ENCODE measurements at places on chromosomes 1 and 21.
A peak's percentile ranks its signal among the peaks of the same experiment; 100 is the strongest.

DNA sequence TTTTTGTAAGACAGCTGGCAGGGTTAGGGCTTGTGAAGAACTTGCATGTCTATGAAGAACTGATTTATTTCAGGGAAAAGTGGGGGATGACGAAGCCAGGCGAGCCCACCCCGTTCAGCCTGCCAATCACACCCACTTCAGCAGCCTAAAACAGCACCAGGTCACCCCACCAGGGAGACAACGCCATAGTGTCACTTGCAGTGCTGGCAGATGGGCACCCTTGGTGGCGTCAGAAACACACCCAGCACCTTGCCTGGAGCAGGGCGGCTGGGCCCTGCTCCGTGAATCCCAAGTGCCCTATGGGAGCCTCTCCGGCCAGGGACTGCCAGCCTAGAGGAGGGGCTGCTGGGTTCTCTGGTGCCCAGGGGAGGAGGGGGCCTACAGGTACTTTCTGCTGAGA, 5.0 kb upstream of the NADK start:
- no peak for DNase-seq

GRCh38 chr1:1788646-1789431, 10.6 kb upstream of the NADK start:
- no peak for DNase-seq

DNA sequence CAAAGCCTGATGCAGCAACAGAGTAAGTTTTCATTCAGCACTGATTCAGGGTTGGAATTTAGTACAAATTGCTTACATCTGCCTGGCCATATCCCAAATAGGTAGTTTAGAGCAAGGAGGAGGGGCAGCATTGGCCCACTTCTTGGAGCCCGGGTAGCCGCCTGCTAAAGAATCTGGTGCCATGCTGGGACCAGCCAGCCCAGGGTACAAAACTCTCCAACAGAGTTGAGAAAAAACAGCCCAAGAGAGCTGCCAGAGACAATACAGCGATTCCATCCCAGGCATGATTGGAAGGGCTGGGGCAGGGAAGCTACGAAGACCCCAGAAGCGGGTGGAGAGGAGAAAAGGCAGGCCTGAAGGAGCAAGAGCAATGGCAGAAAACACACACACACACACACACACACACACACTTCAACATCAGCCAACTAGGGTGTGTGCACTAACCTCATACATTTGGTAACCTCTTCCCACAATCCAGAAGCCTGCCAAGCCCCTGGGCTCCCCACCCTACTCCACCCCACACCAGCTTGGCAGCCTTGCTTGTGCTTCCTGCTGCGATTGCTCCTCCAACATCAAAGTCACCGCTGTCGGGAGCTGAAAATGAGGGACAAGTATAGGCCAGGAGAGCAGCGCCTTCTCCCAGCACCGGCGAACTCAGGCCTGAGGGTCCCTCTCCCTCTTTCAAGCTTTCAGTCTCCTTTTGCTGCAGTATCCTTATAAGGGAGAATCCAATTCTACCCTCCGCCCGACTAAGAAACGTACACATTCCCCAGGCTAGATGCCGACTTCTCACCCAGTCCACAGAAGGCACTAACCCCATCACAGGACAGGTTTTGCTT, 1.2 kb downstream of the PIK3C2B start:
- peak; percentile 49 for DNase-seq

DNA sequence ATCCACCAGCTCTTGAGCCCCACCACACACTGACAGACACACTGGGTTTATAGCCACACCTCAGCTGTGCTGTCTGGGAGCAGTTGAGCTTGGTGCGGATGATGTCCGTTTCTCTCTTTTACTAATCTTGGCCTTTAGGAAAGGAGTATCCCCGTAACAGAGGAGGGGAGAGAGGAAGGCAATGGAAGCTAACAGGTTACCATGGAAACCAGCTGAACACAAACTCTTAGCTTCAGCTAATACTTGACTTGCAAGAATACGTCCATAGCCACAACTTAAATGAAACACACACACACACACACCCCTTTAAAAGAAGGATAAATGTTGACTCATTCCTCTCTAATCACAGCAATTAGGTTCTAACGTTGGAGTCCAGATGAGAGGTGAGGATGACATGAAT, 28.0 kb upstream of the LRRN2 start:
- no peak for DNase-seq

DNA sequence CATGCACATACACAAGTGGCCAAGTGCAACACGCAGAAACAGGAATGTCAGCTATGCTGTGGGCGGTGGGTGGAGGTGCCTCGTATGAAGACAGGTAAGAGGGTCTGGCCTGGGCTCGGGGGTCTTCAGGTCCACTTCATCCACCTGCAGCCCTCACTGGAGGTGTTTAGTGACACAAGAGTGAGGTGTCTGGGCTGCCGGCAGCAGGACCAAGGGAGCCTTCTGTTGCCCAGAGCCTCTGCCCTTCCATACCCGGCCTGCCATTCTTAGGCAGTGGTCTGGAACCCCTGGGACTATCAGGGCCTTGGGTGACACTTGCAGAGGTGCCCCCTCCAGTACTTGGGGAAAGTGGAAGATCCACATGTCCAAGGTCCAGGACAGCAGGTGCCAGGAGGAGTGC, 21.7 kb upstream of the ACTRT2 start:
- no peak for DNase-seq

GRCh38 chr1:111101854-111102642, 37.8 kb downstream of the DRAM2 start:
- no peak for DNase-seq

DNA sequence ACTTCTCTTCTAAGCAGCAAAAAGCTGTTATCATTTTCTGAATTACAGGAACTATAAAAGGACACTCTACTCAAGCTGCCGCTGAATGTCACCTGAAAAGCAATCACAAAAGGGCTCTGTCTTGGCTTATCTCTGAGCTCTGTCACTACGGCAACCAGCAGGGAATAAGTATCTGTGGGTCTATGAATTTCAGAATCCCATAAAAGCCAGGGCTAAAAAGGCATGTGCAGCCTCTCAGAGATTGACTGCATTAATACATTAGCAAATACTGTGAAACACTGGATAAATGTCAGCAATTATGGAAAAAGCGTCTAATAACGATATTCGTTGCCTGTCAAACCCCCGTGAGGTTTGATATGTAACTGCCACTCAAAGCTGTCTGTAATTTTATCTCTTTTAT, 210.2 kb upstream of the DMRTA2 start:
- DNase-seq: no peak

- DNase-seq: peak; percentile 45
Measured at GRCh38 chr1:21508580-21509350, 458 bp upstream of the ALPL start.

DNA sequence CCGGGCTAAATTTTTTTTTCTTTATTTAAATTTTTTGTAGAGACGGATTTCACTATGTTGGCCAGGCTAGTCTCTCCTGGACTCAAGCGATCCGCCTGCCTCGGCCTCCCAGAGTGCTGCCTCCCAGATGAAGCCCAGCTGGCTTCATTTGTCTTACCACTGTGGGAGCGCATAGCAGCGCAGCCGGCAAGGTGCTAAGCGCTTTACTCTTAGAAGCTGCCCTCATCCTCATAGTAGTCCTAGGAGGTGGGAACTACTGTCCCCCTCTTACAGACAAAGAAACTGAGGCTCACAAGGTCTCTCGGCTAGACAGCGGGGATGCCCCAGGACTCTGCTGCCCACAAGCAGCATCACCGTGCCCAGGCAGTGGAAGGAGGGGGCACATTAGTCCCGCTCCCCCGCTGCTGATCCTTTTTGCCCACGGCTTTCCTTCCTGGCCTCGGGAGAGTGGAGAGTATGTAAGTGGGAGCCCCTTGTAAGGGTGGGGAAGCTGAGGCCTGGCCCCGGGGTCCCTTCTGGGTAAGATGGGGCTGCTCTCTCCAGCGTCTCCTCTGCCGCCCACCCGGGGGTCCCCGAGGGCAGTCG, 726 bp downstream of the TMEM54 start:
- no peak for DNase-seq

- no peak for DNase-seq
Measured at GRCh38 chr1:234854645-234855039, 244.7 kb upstream of the IRF2BP2 start.

- DNase-seq: no peak
Measured at GRCh38 chr1:46285730-46286477, 17.5 kb downstream of the LRRC41 start.

- peak; percentile 61 for DNase-seq
Measured at GRCh38 chr21:15014221-15014620, 50.6 kb downstream of the NRIP1 start.

DNA sequence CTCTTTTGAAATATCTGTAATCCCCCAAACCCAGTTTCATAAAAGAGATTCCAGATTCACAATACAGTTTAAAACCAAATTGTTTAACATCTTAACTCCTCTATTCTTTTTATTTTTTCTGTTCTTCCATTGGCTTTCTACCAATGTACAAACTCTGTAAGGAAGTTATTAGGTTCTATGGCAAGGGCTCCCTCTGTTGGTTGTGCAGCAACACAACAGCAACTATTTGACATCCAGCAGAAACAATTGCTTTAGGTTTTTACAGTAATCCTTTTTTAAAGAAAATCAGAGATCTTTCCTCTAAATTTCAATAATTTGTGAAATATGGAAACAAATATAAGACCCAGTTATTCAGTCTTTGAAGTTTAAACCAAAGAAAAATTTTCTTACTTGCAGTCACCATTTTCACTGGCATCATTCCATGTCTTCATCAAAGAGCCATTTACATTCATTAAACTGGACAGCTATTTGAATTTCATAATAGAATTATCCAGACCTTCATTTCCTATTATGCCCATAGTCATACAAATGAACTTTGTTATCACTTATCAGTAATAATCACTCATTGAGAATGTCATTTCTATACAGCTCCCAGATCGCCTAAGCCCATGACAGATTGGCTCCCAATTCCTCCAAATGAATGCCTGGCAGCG, 46.5 kb upstream of the RNF11 start:
- peak; percentile 68 for DNase-seq

Measured in fibroblast of skin of right biceps (primary cell).